GM23248 (cell line): ENCODE measurements at places on chromosomes 11 and 22. TPM values are rescaled to one million over a fixed set of nuclear protein-coding genes. Genes with fewer than 3 reads are reported as not detected.

Gene KRTAP5-10
- total RNA-seq: not detected in 2 replicates

Gene RHOD
- total RNA-seq: 14.2 and 28.7 TPM in 2 replicates

Gene MMP1
- 53.2 and 68.3 TPM in 2 replicates for total RNA-seq

Gene PACSIN3
- total RNA-seq: 13.6 and 17.5 TPM in 2 replicates

Gene SCGB1A1
- not detected in 2 replicates for total RNA-seq

Gene RTN4R
- 1.4 TPM in 1 of 2 replicates, not detected in the other for total RNA-seq
